ENCODE measurements at places on chromosomes 12 and 14.

DNA sequence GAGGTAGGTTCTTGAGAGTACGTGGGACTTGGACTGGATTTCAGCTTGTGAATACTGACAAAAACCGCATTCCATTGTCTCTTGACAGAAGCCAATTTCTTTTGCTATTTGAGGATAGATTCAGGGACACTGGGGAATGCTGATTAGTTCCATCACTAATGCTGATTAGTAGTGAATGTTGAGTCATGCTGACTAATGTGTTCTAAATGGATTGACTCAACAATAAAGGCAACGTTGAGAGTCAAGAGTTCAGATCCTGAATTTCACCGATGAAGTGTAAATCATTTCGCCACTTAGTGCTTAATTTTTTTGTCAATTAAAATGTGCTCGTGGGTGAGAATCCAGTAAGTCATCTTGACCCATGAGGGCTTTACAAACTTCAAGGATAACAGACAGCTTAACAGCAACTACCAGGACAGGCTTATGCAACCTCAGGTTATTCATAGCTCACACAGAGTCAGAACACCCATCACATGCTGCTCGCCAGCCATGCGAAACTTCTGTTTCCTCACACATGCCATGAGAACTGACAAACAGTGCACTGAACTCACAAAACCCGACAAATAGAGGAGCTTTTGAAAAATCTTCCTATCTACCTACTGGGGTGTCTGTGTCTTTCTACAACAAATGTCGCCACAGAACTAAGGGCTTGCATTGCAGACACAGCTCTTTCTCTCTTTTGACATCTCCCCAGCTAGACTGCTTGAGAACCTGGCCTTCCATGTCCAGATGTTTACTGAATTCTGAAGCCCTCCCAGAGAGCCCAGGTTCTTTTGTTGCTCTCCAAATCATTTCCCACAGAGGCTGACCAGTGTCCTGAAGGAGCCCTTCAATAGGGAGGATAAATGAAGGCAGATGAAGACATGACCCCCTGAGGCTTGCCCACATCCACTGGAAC lies 316.4 kb downstream of the ZFP36L1 start:
- DNase-seq, result peak; percentile 81

- DNase-seq, result no peak
Observed at GRCh38 chr12:104866291-104866690, 91.8 kb downstream of the SLC41A2 start.

DNA sequence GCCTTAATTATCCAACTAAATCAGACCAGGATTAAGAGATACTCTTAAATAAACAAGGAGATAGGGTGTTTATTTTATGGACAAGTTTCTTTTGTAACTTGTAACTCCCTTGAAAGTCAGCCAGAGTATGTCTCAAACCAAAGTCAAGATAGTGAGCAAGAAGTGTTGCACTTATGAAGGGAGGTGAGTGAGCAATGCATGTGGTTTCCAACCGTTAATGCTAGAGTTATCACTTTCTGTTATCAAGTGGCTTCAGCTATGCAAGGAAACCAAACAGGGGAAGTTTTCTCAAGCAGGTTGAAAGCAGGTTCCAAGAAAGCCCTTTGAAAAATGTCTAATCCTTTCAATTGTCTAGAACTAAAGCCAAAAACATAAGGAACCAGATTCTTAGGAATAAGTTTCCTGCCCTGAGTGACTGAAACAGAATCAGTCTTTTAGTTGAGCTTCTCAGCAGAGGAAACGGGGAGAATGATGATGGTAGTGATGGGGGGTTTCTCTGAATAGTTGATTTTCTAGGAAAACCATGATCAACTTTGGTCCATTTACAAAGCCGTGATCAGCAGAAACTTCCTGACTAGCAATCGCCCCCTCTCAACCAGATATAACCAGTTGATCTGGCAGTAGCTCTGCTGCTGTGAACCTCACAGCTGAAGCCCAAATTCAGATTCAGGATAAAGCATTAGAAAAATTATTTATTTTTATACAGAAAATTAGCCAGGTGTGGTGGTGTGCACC lies 128.4 kb downstream of the DAD1 start:
- DNase-seq, result no peak

- DNase-seq, result no peak
Observed at GRCh38 chr12:19507823-19508222, 68.5 kb downstream of the AEBP2 start.

DNA sequence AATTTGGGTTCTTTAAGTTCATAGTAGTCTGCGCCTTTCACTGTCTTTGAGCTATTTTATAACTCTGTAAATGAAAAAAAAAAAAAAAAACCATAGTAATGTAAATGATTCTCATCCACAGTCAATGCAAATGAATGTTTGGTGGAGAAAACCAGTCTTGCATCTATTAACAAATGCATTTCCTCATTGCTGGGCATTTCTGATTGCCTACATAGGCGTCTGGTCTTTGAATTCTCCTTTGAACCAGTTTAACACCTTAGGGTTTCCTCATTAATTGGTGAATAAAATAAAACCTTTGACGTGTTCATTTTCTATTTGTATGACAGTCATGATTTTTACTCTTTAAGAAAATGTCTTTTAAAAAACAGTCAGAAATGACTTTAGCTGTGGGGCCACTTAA lies 114.8 kb downstream of the C12orf75 start:
- DNase-seq, result no peak

DNA sequence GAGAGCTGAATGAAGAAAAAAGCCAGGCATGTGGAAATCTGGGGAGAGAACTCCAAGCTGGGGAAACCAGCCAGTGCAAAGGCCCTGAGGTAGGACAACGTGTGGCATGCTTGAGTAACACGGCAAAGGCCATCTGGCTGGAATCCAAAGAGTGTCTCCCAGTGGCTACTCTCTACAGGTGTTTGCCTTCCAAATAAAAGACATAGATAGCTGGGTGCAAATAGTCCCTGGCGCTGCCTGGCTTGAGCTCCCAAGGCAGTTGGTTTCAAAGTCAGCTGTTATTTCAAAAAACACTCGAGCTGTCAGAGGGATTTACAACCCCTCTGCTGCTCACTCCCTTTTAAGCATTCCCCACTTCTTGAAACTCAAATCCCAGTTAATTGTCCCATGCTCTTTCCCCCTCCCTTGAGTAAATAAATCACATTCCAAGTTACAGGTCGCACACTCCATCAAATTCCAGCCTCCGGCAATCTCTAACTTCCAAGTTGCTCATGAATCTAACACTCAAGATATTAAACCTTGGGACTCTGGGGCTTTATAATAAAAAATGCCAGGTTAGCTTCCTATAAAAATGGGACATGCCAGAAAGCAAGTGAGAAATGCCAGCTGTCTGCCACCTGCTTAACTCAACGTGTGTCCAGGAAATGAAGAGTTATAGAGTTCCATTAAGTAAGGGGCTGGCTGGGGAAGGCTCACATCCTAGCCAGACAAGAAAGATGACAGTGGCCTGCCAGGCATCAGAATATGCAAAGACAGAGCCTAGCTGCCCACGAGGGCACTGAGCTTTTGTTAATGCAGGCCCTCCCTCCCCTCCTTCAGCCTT lies 133.6 kb upstream of the NOS1 start:
- no peak for DNase-seq

DNA sequence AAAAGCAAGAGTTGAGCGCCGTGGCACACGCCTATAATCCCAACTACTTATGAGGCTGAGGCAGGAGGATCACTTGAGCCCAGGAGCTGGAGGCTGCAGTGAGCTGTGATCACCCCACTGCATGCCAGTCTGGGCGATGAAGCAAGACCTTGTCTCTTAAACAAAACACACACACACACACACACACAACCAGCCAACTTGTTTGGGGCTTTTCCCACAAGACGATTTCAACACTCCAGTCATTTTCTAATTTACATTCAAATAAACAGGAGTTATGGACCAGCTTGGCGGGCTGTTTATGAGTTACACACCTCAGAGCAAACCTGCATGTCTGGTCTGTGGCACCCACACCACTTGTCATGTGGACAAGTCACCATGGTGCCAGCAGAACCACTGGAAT lies 6.7 kb downstream of the GLTP start:
- DNase-seq, result no peak

GRCh38 chr14:86372402-86372801 lies 842.5 kb downstream of the FLRT2 start:
- DNase-seq, result no peak

GRCh38 chr14:96512602-96513397 lies 10.6 kb downstream of the PAPOLA start:
- no peak for DNase-seq

GRCh38 chr14:55389330-55389729 lies 22.3 kb downstream of the ATG14 start:
- no peak for DNase-seq

GRCh38 chr12:67410246-67410645 lies 141.1 kb downstream of the CAND1 start:
- DNase-seq, result no peak

DNA sequence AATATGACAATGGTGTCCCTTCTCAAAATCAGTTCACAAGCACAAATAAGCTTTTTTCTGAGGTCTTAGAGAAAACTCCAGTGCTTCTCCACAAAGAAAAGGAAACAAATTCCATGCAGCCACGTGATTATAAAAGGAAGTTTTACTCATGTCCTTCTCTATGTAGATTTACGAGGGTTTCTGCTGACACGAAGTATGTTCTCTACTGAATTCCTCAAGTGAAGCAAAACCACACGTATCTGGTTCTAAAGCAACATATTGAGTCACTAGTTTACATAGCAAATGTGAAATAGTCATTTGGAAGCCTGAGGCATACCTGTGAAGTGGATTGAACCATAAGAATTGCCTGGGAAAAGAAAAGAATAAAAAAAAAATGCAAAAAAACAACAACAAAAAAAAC lies 31.9 kb downstream of the BMP4 start:
- no peak for DNase-seq

- no peak for DNase-seq
Observed at GRCh38 chr12:79069009-79069408, 204.4 kb downstream of the SYT1 start.

DNA sequence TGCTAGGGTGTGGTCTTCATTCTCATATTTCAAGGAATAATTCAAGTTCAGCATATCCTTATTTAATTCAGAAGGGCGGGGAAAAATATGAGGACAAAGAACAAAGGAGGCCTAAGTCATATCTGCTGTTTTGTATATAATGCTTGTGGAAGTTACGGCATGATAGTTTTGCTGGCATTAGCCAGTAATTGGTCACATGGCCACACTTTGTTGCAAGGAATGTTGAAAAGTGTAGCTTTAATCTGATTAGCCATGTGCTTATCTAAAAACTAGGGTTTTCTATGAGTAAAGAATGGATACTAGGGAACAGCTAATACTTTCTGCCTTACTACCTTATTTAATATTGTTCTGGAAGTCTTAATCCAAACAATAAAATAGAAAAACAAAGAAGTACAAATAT lies 34.4 kb upstream of the E2F7 start:
- no peak for DNase-seq

DNA sequence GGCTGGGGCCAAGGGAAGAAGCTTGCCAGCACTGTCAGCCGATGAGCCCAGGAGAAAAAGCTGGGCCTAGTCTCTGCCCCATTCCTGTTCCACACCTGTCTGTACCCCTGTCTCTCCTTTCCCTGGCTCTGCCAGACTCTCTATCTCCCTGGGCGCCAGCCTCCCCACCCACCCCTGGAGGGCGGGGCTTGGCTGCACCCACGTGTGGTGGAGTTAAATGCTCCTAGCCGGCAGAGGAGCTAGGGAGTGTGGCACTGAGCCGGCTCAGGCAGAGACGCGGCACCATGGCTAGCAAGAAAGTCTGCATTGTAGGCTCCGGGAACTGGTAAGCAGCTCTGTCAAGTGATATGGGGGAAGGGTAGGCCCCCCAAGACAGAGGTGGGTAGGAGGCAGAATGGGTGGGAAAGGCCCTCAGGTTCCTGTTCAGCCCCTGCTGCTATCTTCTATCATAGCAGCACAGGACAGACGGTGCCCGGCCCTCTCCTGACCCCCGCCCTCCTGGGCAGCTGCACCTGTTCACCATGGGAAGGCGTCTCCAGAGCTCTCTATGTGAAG lies at the start of gene GPD1:
Gene GPD1, plus strand, starts transcription at position 242 of the 555 bp plus-strand sequence. Its CDS starts 43 bp downstream, at position 285.
- DNase-seq, result peak; percentile 85

DNA sequence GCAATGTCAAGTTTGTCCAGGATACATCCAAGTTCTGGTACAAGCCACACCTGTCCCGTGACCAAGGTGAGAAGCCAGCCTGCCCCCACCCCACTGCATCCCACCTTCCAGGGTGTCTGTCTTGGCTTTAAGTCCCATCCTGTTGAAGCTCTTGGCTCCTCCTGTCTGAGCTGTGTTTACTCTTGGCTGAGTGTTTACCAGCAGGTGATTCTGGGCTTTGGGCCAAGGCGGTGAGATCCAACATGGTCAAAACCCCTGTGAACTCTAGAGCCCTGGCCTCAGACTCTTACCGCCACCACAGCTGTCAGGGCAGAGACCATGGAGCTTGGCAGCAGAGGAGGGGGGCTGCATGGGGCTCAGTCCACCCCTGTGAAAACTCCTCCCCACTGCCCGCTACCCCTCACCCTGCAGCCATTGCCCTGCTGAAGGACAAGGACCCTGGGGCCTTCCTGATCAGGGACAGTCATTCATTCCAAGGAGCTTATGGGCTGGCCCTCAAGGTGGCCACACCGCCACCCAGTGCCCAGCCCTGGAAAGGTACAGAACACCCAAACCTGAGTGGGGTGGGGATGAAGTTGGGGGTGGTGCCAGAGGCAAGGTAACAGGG lies 11.6 kb downstream of the TNS2 start:
- DNase-seq, result no peak

DNA sequence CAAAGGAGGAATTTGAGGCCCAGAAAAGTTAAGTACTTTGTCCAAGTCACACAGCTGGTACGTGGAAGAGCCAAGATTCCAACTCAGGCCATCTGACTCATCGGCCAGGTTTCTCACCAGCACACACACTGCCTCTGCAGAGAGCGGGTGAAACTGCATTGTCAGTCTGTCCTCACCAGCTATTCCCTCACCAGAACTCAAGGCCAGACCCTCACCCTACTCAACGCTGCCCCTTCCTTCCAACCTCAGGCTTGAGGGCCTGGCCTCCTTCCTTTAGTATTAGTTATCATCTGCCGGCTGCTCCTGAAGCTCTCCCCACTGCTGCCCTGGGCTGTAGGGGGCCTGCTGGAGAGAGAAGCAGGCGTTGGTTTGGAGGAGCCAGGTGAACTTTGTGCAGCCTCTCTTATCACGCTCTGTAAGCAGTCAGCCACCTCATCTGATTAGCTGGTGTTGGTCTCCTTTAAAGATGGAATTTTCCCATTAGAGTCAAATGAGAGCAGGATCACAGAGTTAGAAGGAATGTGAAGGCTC lies 16.6 kb upstream of the PLEK2 start:
- no peak for DNase-seq

- no peak for DNase-seq
Observed at GRCh38 chr12:88509347-88509746, 70.9 kb downstream of the KITLG start.

All from Ammon's horn (tissue), 1 donor.